ENCODE measurements at places on chromosomes 5 and 9.
A peak's percentile ranks its signal among the peaks of the same experiment; 100 is the strongest.

DNA sequence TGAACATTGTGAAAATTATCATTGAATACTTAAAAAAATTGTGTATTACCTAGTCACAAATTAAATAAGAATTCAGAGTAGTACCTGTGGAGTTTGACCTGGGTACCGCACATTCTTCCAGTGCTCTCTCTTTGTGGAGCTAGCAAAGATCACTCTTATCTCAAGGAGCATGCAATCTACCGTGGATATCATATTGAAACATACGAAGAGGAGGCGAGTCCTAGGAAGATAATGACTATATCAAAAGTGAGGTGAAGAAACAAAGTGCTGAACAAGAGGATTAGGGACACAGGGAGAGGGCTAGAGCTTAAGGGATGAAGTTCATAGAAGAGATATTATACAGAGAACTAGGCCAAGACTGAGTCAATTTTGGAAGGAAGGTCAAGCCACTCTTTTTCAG lies 55.9 kb upstream of the NR3C1 start:
- no peak for DNase-seq

GRCh38 chr9:134566936-134567335 lies 74.7 kb upstream of the COL5A1 start:
- DNase-seq = no peak

DNA sequence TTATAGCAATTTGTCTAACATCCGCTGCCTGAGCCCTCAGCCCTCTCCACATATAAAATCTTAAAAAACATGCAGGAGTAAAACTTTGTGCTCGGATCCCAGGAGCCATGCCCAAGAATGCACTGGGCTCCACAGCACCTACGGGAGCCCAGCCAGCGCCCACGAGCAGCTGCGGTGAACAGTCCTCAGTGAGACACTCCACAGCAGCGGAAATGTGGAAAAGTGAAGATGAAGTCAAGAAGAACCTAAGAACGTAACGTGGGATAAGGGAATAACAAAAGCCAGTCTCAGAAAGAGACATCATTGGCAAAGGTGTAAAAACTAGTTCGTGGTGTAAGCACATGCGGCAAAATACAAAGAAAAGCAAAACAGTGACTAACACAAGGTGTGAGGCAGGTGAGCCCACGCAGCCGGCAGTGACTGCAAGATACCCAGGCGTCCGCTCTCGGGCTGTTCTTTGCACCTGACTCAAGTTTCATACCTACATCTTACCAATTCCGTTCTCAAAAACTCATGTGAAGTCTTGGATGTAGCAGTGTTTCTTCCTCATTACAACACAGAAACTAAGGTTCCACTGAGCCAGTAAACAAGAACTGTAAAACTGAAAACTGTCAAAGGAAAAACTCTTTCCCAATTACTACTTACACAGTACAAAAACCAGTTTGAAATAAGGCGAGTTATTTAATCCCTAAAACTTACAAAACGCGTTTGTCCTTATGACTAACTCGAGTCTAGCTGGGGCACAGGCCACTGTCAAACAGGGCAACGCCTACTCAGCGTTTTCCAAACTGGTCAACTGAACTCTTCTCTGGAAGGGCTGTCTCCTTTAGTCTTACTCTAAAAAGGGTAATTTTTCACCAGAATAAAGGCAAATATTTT lies 1.7 kb downstream of the CAMSAP1 start:
- peak; percentile 42 for DNase-seq

DNA sequence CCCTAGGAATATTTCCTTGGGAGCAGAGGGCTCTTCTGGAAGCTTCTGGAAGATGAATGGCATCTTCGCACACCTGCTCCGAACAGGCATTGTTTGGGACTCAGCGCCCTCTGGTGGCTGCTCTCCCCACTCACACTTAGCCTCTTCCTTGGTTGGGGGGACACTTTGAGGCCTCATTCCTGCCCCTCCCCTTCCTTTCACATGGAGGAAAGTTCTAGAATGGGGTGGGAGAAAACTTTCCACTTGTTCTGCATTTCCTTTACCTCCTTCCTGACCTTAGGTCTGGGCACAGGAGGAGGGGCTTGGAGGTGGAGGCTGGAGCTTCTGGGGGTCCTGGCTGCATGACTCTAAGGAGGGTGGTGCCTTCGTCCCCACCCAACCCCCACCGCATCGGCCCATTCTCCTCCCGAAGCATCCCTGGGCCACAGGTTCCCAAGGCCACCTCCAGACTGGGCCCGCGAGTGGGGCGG lies 19.3 kb upstream of the SMIM32 start:
- no peak for DNase-seq

DNA sequence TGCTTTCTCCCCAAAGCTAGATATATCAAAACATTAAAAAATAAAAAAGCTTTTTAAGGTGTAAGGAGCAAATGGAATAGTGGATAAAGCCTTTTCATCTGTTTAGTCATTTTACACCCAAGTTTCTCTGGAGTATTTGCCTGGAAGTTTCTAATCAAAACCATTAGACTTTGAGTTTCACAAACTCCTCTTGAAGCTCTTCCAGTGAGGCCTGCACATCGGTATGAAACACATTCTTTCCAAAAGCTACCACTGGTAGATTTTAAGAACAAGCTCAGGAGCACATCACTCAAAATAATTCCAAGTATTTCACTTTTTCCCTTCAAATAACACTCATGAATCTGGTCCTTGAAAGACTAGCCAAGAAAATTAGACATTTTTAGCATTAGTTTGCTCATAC lies 5.7 kb downstream of the TRIM52 start:
- DNase-seq = no peak

All from stimulated activated CD8-positive, alpha-beta memory T cell treated with anti-CD3 and anti-CD28 coated beads, Interleukin-4, amount 100 ng/mL, for 4 hours (primary cell).